ENCODE measurements at places on chromosomes 13 and 19. TPM values are rescaled to one million over a fixed set of nuclear protein-coding genes. Genes with fewer than 3 reads are reported as not detected.

Gene ZNF491
- total RNA-seq = 0.93 TPM

Gene ANGPTL8
- total RNA-seq = not detected

Gene OR4F17
- total RNA-seq = not detected

Gene TUBB4A
- not detected for total RNA-seq

Gene CRX
- not detected for total RNA-seq

Gene COL5A3
- under 0.01 TPM for total RNA-seq

Gene CFAP97D2
- not detected for total RNA-seq

Gene CAPS
- total RNA-seq = 1.6 TPM

Gene PAK4
- total RNA-seq = 19.0 TPM

Gene DACH1
- 7.3 TPM for total RNA-seq

Gene SERPINE3
- total RNA-seq = 0.07 TPM

Gene CAPN12
- 0.29 TPM for total RNA-seq

Gene SULT2A1
- not detected for total RNA-seq

Gene TMEM190
- total RNA-seq = not detected

Gene KCNN1
- not detected for total RNA-seq

Gene CSNK1A1L
- total RNA-seq = not detected

All from thoracic aorta endothelial cell (primary cell).